ENCODE measurements at places on chromosomes 7 and 10. TPM values are rescaled to one million over a fixed set of nuclear protein-coding genes. Genes with fewer than 3 reads are reported as not detected.

DNA sequence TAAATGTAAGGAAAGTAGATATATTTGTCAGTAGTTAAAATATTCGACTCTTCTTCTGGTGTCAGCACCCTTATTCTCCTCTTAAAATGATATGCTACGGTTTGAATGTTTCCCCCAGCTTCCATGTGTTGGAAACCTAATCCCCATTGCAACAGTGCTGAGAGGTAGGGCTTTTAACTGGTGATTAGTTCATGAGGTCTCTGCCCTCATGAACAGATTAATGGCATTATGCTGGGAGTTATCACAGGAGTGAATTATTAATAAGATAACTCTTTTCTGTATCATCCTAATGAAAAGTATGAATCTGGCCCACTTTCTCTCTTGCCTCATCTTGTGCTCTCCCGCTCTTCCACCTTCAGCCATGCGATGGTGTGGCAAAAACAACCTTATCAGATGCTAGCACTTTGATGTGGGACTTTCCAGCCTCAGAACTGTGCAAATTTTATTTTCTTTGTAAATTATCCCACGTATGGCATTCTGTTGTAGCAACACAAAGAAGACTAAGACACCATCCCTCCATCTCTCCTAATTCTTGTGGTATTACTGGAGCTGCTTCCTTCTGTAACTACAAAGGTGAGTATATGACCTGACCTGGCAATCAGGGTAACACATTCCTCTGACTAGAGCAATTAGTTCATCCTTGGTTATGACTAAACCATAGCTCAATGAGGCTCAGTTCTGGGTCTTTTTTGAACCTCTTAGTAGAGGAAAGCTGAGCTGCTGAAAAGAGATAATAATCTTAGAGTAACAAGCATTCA, 171.1 kb upstream of the TMEM196 start:
- no peak for DNase-seq

ITIH5 gene
- 6.5 TPM for polyA plus RNA-seq

- no peak for DNase-seq
Observed at GRCh38 chr7:48140001-48140681, 31.1 kb upstream of the ABCA13 start.

- peak; percentile 77 for DNase-seq
Observed at GRCh38 chr10:100739517-100740368, 5.6 kb upstream of the PAX2 start.

- no peak for DNase-seq
Observed at GRCh38 chr7:6532516-6532915, 18.7 kb downstream of the GRID2IP start.

GRCh38 chr7:91243591-91244301, 20.5 kb upstream of the FZD1 start:
- no peak for DNase-seq

GRCh38 chr10:104472957-104473745, 119.5 kb downstream of the CFAP58 start:
- no peak for DNase-seq

GRCh38 chr10:80598084-80598798, 60.5 kb downstream of the SH2D4B start:
- DNase-seq: no peak

DNA sequence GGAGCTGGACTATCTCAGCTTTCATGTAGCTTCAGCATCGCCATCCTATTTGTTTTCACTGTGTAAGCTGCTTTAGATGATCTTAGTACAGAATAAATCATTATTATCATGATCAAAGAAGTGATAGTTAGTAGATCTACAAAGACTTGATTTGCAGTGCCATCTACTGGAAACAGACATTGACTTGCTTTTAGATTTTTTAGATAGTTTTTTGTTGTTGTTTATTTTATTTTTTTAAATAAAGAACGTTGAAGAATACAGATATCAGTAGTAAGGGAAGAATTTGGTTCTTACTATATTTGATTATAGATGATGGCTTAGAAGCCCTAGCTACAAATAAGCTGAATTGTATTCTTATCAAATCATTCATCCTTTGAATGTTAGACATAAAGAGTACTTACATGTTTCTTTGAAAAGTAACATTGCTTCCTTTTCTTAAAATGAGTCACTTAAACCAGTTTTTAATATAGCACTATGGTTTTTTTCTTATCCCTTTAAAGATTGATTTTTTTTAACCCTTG, 6.3 kb upstream of the SFMBT2 start:
- no peak for DNase-seq

DNA sequence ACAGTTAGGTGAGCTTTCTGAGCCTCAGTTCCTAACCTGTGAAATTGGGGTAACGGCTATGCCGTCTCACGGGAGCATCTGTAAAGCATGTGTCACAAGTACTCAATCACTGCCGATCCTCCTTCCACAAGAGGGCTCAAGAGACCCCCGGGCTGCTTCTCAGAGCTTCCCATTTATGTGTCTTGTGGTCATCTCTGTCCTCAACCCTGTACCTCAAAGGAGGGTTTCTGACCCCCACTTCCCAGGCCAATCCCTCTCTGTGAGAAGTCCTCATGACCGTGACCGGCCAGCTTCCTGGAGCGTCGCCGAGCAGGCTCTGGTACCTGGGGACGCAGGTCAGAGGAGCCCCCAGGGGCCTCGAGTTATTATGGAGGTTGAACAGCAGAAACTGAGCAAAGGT, 510 bp upstream of the TRPV5 start:
- no peak for DNase-seq

NEURL1 gene
- 0.52 TPM for polyA plus RNA-seq

SCIN gene
- 0.47 TPM for polyA plus RNA-seq

CXCL12 gene
- polyA plus RNA-seq: 53.8 TPM

GOT1 gene
- polyA plus RNA-seq: 22.3 TPM

DNA sequence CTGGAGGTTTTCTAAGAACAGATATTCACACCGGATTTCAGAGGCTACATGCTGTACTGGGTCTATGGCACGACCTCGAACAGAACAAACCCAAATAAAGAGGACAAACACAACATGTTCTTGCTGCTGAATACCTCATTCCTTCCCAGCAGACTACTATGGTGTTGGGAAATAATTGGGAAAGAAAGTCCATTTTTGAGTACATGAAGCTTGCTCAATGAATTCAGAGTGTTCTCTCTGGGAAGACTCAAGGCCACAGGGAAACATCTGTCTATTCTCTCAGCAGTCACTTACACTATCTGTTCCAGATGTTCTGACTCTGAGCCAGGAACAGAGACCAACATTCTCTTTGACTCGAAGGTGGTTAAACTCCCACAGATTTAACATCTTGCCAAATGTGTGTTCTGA, 30.9 kb downstream of the LAMB1 start:
- DNase-seq: no peak

GRCh38 chr10:47361293-47361692, 13.1 kb downstream of the RBP3 start:
- DNase-seq: peak; percentile 93

DNA sequence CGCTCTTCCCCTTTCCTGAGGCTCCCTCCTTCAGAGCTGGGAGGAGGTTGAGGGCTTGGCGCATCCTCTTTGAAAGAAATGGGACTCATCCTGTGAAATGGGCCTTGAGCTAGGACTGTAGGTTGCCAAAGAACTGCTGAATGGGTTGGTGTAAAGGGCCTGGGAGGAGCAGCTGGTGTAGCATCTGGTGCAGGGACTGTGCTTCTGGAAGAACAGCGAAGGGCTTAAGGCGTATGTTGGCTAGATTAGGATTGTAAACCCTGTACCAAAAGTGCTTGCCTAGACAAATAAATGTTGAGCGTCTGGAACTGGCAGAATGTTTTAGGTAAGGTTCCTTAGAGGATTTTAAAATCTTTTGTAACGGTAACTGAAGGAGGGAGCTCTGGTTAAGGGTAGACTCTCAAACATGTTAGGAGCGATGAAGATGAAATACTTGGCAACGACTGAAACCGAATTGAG, 563 bp downstream of the STAM start:
- DNase-seq: no peak

GPR158 gene
- 0.14 TPM for polyA plus RNA-seq

GRCh38 chr10:4102802-4103344, 317.9 kb upstream of the KLF6 start:
- no peak for DNase-seq

DNA sequence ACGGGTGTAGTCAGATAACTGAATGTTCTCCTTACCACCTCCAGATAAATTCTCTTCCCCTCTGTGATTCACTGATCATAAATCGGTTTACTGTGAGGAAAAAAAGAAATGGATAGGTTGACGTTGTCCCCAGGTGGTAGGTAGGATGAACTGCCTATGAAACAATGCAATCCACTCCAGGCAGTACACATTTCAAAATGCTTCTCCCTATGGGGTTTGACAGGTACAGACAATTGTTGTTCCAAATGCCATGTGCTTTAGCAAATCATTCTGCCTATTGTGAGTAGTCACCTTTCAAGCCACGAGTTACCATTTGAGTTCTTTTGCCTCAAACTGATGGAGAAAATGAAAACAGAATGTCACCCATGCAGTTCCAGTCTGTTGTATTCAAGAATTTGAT, 21.8 kb downstream of the VIM start:
- no peak for DNase-seq

FAM25C gene
- not detected for polyA plus RNA-seq

- no peak for DNase-seq
Observed at GRCh38 chr10:124842721-124843120, 41.1 kb downstream of the ABRAXAS2 start.

DNA sequence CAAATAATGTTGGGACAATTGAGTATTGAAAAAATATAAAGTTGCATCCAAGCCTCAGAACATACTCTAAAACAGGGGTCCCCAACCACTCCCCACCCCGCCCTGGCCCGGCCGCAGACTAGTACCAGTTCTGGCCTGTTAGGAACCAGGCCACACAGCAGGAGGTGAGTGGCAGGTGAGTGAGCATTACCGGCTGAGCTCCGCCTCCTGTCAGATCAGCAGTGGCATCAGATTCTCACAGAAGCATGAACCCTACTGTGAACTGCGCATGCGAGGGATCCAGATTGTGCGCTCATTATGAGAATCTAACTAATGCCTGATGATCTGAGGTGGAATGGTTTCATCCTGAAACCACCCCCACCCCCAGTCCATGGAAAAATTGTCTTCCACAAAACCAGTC, 19.4 kb downstream of the HIPK2 start:
- no peak for DNase-seq

DNA sequence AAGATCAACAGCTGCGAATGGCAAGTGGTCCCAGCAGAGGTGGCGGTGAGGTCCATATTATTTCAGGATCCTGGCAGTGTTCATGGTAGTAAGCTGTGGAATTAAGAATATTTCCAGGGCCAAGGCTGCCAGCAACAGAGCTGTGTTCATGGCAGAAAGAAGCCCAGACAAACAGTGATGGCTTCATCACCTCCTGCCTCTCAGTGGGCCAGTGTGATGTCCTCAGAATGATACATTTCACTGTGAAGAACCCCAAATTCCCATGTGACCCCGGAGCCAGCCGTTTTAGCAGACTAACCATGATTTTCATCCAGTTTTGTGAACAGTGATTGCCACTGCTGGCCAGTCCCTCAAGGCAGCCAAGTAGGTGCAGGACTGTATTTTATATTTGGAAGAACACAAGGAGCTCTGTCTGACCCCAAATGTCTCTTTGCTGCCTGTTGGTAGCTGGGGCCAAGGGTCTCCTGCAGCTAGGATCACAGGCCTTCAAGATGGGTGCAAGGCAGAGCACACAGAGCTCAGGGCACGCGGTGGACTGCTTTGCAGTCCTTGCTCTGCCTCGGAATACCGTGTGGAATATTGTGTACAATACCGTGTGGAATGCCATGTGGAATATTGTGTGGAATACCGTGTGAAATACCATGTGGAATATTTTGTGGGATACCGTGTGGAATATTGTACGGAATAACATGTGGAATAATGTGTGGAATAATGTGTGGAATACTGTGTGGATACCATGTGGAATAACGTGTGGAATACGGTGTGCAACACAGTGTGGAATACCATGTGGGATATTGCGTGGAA, 132.3 kb upstream of the CHST15 start:
- no peak for DNase-seq

GRCh38 chr10:5596611-5597341, 69.6 kb downstream of the ASB13 start:
- no peak for DNase-seq

All from H1 (cell line).